ENCODE measurements at places on chromosomes 3 and 15.

GRCh38 chr3:140408252-140408651, 269.6 kb upstream of the TRIM42 start:
- no peak for DNase-seq

- DNase-seq, result no peak
Measured at GRCh38 chr3:174498638-174499037, 360.5 kb upstream of the NAALADL2 start.

DNA sequence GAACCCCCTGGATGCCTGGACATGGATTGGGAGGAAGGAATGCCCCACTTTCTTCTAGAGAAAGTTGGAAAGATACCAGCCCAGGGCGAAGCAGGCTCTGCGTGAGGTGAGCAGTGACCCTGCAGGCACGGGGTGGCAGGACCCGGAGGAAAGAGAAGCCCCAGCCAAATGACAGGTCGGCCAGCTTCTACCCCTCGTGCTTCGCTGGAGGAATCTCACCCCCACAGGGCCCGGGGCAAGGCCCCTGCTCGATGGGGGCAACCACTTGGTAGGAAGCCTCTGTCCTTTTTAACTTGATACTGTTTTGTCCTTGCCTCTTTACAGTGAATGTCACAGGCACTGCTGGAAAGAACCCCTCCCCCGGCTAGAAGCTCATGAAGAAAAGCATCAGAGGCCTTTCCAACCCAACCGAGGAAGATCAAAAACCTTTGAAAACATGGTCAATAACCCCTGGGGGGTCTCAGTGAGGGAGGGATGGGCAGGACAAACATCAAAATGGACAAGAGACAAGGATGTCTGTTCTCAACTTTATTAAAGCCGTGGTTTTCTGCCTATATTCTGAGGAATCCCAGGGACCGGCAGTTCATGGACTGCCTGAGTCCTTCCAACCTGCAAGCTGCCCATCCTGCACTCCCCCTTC, 54.4 kb downstream of the SH3BP5 start:
- no peak for DNase-seq

DNA sequence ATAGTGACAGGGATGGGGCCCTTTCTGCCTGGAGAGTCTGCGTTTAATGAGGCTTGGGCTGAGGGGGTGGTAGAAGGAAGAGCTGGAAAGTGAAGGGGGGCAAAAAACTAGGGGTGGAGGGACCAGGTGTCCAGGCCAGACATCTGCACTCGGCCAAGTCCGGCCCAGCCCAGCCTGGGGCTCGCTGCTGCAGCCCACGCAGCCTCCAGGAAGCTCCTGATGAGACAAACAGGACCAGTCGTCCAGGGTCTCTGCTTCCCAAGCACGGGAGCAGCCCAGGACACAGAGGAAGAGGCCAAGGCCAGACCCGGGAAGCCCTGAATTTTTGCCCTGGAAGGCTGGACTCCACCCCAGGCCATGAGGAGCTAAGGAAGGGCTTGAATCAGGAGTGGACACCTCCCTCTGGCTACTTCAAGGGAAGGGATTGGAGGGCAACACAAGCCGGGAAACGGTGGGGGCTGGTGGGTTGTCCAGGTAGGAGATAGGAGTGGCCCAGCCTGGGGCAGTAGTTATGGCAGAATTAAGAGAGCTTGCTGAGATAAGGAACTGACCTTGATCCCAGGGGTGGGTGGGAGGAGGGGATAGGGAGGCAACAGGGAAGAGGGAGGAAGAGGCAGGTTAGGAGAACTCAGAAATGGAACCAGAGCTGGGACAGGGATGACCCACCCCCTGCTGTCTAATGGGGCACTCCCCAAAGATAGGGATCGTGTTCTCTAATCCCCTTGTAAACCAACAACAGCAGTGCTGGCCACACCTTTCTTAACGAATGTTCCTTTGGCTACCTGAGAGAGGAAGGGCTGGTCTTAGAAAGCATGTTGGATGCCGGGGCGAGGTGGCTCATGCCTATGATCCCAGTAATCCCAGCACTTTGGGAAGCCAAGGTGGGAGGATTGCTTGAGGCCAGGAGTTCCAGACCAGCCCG, 89.5 kb downstream of the ANP32A start:
- DNase-seq, result no peak

GRCh38 chr3:185549651-185550111, 2.7 kb downstream of the LIPH start:
- peak; percentile 52 for DNase-seq

- DNase-seq, result no peak
Measured at GRCh38 chr3:114323546-114324254, 29.9 kb downstream of the TIGIT start.

DNA sequence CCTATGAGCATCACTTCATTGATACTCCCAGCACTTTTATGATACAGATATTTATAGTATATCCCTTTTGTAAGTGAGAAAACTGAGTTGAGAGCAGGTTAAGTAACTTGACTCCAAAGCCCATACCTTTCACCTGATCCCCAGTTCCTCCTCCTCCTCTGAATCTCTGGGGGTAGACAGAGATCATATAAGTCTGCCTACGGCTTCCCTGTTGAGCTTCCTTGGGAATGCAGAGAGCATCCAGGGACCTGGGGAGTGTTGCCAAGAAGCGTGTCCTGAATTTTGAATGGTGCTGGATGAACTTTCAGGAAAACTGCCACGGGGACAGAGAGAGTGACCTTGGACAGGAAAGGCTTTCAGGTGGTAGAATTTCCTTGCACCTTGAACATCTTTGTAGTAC, 268.5 kb downstream of the LRTM1 start:
- DNase-seq, result no peak

- DNase-seq, result no peak
Measured at GRCh38 chr15:101156061-101156460, 95.8 kb downstream of the CHSY1 start.

DNA sequence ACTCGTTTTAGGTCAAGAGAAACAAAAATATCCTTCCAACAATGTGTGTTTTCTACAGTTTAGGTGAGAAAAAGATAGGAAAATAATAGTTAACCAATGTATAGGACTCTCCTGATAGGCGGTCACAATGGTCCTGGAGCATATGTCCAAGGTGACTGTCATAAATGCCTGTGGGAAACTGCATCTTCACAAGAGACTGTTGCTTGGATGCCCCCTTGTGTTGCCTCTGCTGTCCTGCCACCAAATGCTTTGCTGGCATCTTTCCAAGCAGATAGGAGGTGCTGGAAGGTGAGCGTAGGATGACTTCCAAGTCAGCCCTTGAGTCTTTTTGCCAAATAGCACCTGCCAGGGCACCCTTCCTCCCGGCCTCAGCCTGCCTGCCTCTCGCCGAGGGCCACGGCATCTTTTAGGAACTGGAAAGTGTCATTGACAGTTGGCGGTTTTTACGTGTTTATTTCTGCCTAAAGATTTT, 24.1 kb upstream of the SACM1L start:
- DNase-seq, result no peak

DNA sequence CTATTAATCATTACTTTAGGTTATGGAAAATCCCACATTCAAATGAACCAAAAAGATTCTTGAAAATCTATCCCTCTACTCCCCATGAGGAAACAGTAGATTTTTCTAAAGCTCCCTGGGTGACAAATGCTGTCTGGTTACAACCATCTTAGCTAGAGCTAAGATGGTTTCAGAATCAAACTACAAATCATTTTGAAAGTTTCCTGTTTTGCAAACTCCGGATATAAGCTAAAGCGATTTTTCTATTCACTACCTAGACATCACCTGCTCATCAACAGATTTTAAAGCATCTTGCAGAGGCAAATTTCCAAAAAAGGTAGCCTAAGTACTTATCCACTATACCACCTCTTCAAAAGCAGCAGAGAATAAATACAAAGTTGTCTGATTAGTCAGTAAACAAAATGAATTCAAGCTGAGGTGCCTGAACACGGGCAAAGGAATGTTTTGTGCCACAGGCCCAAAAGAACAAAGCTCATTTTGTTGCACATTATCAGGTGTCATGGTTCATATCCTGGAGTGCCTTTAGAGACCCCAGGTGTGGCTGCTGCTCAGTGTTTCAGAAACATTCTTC, 204.9 kb downstream of the TNIK start:
- DNase-seq, result no peak

- no peak for DNase-seq
Measured at GRCh38 chr15:41019174-41019573, 65.9 kb downstream of the CHAC1 start.

DNA sequence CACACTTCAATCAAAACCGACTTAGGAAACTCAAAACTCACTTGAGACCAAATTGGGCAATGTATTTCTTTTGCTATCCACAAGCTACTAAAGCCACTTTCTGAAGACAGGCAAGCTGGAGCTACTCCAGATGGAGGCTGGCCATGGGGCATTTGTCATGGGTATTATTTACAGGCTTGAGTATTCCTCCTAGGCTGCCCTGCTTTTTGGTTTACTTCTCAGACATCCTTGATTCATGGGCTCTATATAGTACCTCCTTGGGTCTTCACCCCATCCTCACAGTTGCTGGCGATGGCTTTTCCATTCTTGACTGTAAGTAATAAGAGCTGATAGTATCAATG, 18.6 kb upstream of the SYNM start:
- peak; percentile 11 for DNase-seq

- no peak for DNase-seq
Measured at GRCh38 chr3:123624302-123624701, 39.4 kb upstream of the HACD2 start.

- DNase-seq, result no peak
Measured at GRCh38 chr3:71428841-71429596, 154.5 kb downstream of the FOXP1 start.

- no peak for DNase-seq
Measured at GRCh38 chr15:29942143-29942542, 119.9 kb upstream of the TJP1 start.
